ENCODE measurements at places on chromosomes 6 and 20.

DNA sequence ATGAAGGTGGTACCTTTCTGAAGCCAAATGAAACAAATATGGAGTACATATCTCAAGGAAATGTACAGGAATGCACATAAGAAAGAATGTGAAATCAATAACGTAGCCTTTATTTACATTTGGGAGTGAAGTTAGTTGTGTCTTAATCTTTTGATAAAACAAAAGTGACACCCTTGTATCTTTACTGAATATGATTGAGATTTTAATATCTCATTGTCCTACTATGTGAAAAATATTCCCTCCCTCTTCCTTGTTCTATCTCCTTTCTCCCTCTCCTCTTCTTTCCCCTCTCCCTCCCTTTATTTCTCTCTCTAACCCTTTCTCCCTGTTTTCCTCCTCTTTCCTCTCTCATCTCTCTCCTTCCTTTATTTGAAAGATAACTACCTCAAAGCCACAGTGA, 89.1 kb downstream of the PTCHD4 start:
- DNase-seq: no peak

- DNase-seq: no peak
Observed at GRCh38 chr6:134389129-134389528, 71.2 kb upstream of the SGK1 start.

GRCh38 chr20:38536310-38536709, 44.7 kb upstream of the ADIG start:
- no peak for DNase-seq

DNA sequence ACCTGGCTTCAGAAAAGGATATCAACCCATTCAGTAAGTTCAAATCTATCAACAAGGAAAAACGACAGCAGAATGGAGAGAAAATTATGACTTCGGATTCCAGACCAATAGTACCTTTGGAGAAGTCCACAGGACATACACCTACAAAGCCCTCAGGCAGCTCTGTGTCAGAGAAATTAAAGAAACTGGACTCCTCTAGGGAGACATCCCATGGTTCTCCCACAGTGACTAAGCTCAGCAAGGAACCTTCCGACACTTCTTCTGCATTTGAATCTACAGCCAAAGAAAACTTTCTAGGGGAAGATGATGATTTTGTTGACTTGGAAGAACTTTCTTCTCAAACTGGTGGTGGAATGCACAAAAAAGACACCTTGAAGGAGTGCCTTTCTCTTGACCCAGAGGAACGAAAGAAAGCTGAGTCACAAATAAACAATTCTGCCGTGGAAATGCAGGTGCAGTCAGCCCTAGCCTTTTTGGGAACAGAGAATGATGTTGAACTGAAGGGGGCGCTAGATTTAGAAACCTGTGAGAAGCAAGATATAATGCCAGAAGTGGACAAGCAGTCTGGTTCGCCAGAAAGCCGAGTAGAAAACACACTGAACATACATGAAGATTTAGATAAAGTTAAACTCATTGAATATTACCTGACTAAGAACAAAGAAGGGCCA, 67.4 kb upstream of the HINT3 start:
- DNase-seq: no peak

DNA sequence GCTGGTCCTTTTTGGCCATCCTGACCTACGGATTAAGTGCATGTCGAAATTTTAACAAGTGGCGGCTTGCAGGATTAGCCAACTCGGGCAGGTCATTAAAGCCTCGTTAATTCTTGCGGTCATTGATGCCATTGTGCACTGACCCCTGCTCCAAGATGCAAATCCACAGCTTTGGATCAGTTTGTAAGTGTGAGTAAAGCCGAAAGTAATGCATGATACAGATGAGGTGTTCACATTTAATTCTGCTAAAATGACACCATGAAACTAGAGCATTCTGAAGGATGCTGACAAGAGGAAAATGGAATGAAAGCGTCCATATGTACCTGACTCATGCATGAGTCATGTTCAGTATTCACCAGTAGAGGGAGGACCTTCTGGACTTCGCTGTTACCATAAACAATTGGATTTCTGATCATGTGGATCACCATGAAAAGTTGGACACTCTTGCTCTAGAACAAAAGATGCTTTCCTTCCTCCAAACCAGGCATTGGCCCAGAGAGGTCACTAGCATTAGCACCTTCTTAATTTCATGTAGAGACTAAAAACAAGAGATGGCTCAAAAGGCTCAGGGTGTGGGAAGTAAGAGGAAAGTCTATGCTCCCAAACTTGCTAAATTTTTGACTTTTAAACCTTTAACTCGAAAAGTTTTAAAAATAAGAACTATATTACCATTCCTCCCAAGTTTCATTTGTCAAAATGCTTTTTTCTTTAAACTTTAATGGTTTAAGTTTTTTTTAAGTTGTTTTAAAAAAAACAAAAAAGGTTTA, 48.0 kb downstream of the MUC22 start:
- DNase-seq: no peak

- no peak for DNase-seq
Observed at GRCh38 chr6:40172272-40172671, 238.0 kb upstream of the MOCS1 start.
